ENCODE measurements at places on chromosomes 3 and 15. TPM values are rescaled to one million over a fixed set of nuclear protein-coding genes. Genes with fewer than 3 reads are reported as not detected.

STAC gene
- total RNA-seq: not detected

DNA sequence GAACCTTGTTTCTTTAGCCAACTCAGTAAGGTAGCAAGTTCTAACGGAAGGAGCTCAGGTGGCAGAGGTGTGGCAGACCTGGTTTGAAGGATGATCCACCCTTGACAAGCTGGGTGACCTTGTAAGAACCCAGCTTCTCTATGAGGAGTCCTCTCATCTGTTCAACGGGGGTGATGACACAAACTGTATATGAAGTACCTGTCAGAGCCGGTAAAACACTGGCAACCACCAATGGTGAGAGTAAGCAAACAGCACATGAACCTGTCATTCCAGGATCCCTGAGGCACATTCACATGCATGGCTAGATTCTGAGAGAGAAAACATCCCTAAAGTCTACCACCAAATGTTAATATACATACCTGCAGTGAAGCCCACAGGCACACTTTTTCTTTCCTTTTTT is 2.4 kb downstream of the SCAP start:
- no peak for DNase-seq

GRCh38 chr15:78129751-78130287 is 1.4 kb downstream of the CIB2 start:
- no peak for DNase-seq

DNA sequence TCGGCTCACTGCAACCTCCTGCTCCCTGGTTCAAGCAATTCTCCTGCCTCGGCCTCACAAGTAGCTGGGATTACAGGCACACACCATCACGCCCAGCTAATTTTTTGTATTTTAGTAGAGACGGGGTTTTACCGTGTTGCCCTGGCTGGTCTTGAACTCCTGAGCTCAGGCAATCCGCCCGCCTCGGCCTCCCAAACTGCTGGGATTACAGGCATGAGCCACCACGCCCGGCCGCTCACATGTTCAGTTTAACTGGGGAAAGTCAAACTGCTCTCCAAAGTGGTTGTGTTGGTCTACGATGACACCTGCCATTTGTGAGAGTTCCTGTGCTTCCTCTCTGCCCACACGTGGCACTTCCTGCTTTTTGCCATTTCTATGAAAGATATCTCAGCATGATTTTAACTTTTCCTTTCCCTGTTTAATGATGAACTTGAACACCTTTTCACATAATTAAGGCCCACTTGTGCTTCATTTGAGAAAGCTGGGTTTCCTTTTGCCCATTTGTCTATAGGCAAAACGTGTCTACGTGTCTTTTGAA is 877 bp upstream of the GP5 start:
- no peak for DNase-seq

DNA sequence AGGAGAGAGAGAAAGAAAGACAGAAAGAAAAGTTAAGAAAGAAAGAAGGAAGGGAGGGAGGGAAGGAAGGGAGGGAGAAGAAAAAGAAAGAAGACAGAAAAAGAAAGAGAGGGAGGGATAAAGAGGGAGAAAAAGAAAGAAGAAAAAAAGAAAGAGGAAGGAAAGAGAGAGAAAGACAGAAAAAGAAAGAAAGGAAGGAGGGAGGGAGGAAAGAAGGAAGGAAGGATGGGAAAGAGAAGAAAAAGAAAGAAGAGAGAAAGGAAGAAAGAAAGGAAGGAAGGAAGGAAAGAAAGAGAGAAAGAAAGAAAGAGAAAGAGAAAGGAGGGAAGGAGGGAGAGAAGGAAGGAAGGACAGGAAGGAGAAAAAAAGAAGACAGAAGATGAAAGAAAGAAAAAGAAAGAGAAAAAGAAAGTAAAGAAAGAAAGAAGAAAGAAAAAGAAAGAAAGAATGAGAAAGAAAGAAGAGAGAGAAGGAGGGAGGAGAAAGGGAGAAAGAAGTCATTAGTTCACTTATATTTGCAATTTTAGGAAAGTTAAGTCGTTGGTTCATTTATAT is 567.2 kb upstream of the CBLB start:
- DNase-seq: no peak

DNA sequence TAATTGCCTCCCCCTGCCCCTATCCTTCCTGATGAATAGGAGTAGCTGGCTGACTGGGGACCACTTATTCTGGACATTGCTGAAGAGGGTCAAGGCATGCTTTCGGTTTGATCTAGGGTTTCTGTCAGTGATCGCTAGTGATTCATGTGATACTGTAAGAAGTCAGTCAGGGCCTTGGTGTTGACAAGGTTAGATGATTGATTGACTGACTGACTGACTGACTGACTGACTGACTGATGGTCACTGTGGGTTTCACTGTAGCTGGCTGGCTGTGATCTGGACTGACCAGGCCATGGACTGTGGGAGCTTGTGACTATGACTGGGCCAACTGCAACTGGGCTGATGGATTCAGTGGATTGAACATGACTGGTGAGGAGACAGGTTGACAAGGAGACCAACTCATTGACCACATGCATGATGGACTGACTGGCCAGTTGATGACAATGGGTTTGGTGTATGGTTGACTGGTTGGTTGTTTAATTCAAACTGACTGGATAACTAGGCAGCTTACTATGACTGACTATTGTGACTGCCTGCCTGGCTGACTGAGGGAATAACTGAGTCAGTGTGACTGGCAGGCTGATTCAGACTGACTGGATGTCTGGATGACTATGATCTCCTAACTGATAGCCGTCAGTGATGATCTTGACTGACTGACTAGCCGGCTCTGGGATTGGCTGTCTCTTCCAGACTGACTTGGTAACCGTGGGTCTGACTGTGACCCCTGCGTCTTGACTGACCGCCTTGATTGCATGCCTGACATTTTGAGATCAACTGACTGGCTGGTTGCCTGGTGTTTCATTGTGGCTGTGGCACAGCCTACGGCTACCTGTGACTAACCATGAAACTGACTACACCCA is 509.9 kb downstream of the SHQ1 start:
- DNase-seq: no peak

SNX22 gene
- 0.80 TPM for total RNA-seq

DNA sequence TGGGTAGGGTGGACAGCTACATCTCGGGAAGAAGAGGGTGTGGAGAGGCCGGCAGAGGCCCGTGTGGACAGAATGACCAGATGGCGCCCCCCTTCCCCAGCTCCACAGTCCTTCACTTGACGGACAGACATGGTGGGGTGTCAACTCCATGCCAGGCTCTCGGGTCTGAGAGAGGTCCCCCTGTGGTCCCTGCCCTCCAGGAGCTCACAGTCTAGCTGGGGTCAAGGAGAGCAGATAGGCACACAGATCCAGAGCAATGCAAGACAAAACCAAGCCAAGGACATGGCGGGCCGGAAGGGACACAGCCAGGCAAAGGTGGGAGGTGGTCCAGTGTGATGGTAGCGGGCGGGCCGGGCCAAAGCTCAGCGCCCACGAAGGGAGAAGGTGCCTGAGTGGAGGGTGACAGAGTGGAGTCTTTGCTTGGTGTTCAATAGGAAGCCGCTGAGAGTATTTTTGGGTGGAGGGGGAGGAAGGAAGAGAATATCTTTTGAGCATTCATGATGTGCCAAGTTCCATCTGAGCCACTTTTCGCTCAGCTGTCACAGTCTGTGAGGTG is 72.1 kb upstream of the SEC13 start:
- no peak for DNase-seq

SLC22A14 gene
- 0.22 TPM for total RNA-seq

DNA sequence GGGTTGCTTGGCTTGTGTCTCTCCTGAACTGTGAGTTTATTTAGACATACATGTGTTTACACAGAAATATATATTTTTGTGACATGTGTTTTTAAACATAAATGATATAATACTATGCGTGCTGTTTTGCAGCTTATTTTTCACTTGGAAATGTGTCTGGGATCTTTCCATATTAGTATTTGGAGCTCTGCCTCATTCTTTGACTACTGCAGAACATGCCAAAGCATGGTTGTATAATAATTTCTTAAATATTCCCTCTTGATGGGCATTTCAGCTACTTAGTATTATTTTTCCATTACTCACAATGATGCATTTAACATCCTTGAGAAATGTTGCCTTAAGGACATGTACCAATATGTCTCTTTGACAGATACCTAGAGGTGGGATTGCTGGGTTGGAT is 19.5 kb downstream of the ANAPC13 start:
- DNase-seq: no peak

B3GALNT1 gene
- 14.6 TPM for total RNA-seq
